ENCODE measurements at places on chromosomes 16 and 17. TPM values are rescaled to one million over a fixed set of nuclear protein-coding genes. Genes with fewer than 3 reads are reported as not detected.

- no peak overlapping the region for H3K27ac ChIP-seq
- H3K4me1 ChIP-seq = no peaks in the 10 kb centered on the region
- no peak overlapping the region for H3K4me3 ChIP-seq
- DNase-seq = peak; percentile 85
These were observed 9.9 kb upstream of the RAP1GAP2 start for GRCh38 chr17:2786176-2786881.

The KRT9 gene
- total RNA-seq = not detected

DNA sequence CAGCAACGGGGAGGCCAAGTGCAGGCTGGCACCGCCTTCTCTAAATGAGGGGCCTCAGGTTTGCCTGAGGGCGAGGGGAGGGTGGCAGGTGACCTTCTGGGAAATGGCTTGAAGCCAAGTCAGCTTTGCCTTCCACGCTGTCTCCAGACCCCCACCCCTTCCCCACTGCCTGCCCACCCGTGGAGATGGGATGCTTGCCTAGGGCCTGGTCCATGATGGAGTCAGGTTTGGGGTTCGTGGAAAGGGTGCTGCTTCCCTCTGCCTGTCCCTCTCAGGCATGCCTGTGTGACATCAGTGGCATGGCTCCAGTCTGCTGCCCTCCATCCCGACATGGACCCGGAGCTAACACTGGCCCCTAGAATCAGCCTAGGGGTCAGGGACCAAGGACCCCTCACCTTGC, 18.5 kb downstream of the NGFR start:
- no peaks in the 10 kb centered on the region for H3K27me3 ChIP-seq
- H3K27ac ChIP-seq = no peak overlapping the region
- no peak for DNase-seq
- no peaks in the 10 kb centered on the region for H3K36me3 ChIP-seq
- no peak overlapping the region for H3K4me3 ChIP-seq

The CD68 gene
- total RNA-seq = 51.6 TPM

- H3K4me1 ChIP-seq = peaks cover 6% of the 10 kb centered on the region
- H3K27ac ChIP-seq = no peak overlapping the region
- no peaks in the 10 kb centered on the region for H3K36me3 ChIP-seq
- H3K4me3 ChIP-seq = no peak overlapping the region
- no peaks in the 10 kb centered on the region for H3K27me3 ChIP-seq
These were observed 5.3 kb upstream of the ZNF689 start for GRCh38 chr16:30615358-30616091.

The CCT6B gene
- total RNA-seq = 1.5 TPM

The CLEC19A gene
- total RNA-seq = not detected

DNA sequence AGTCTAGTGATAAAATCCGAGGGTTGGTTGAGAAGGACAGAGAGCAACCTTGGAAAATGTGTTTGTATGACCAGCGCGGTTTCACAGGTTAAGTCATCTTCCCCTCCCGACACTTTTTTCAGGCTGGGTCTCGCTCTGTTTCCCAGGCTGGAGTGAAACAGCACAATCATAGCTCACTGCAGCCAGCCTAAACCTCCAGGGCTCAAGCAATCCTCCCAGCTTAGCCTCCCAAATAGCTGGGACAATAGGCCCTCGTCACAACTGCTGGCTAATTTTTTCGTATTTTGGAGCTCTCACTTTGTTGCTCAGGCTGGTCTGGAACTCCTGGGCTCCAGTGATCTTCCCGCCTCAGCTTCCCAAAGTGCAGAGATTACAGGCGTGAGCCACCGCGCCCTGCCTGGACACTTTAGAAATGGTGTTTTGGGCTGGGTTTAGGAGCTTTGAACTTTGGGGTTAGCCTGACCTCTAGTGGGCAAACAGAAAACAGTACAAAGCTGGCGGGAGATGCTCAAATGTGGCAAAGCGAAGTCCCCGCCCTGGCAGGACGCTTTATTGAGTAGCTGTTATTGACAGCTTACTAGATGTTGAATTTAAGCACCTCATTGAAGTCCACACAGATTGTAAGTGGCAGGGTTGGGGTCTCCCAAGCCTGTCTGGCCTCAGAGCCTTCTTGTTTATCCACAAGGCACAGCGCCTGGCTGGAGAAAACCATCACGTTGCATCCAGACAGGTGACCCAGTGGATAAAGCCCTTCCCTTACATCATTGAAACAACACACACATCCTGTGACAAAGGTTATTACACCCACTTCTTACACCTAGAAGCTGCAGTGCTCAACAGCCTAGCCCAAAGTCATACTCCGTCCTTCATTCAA, 34.7 kb upstream of the RBBP6 start:
- H3K27me3 ChIP-seq = no peaks in the 10 kb centered on the region
- H3K4me1 ChIP-seq = no peaks in the 10 kb centered on the region
- DNase-seq = peak; percentile 61
- H3K36me3 ChIP-seq = no peaks in the 10 kb centered on the region
- H3K4me3 ChIP-seq = no peak overlapping the region

GRCh38 chr17:48893646-48894508, 1.3 kb downstream of the ATP5MC1 start:
- H3K27me3 ChIP-seq = no peaks in the 10 kb centered on the region
- H3K27ac ChIP-seq = peak overlapping the region; percentile 97
- no peak for DNase-seq
- H3K4me3 ChIP-seq = peak overlapping the region; percentile 95

The KRTAP1-5 gene
- total RNA-seq = not detected

The TPSB2 gene
- 0.57 TPM for total RNA-seq

The MAF gene
- 0.46 TPM for total RNA-seq

DNA sequence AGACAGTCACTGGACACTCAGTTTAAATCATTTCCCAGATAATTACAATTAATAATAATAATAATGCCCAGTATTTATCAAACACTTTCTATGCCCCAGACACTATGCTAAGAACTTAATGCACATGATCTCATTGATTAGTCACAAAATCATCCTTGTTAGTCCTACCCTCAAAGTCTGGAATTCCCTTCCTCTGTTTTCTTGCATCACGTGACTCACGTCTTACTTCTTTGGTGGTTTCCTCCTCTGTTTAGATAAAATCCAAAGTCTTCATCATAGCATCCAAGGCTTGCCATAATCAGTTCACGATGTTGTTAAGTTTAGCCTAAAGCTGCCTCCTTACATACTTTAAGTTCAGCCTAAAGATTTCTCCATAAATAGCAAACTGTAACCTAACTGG, 471.9 kb downstream of the PMP22 start:
- no peak overlapping the region for H3K4me3 ChIP-seq
- DNase-seq = no peak
- no peak overlapping the region for H3K27ac ChIP-seq

DNA sequence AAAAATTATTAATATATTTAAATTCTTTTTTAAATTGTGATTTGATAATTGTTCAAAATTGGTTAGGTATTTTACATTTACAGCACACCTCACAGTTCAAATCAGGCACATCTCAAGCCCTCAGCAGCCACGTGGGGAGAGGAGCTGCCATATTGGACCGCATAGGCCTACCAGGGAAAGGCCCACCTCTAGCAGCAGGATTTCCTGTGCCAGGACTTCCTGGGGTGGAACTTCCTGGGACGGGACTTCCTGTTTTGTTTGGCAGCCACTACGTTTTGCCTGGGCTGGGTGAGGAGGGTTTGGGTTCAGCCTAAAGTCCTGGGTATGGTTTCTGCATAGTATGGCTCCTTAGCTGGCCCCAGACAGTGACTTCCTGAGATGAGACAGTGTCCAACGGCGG, 298.5 kb upstream of the FOXF1 start:
- no peak overlapping the region for H3K27ac ChIP-seq
- DNase-seq = no peak
- H3K4me3 ChIP-seq = no peak overlapping the region
- no peaks in the 10 kb centered on the region for H3K36me3 ChIP-seq

The DNAAF1 gene
- total RNA-seq = not detected

The ATF7IP2 gene
- 25.2 TPM for total RNA-seq

The GFAP gene
- not detected for total RNA-seq

DNA sequence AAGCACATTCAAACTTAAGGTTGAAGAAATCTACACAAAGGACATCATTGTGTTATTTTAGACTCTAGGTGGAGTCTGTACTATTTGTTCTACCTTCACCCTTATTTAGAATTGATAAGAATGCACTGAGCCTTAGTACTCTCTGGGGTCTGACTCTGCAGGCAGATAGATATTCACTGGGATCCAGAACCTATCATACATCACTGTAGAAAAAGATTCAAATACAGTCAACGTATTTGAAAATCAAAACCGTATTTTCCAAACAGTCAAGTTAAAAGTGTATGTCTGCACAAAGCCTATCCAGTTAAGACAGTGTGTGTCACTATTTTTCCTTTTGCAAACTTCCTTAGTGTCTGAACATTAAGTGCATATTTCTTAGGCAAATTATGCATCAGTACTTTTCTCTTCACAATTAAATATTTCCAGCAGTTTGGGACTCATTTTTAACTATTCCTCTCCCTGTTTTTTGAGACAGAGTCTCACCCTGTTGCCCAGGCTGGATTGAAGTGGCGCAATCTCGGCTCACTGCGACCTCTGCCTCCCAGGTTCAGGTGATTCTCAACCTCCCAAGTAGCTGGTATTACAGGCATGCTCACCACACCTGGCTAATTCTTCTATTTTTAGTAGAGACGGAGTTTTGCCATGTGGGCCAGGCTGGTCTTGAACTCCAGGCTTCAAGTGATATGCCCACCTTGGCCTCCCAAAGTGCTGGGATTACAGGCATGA, 22.3 kb downstream of the MOSMO start:
- H3K4me3 ChIP-seq = no peak overlapping the region
- H3K36me3 ChIP-seq = no peaks in the 10 kb centered on the region
- H3K27ac ChIP-seq = no peak overlapping the region
- no peak for DNase-seq
- no peaks in the 10 kb centered on the region for H3K27me3 ChIP-seq
- H3K4me1 ChIP-seq = peaks cover 52% of the 10 kb centered on the region

- DNase-seq = peak; percentile 35
- peaks cover 73% of the 10 kb centered on the region for H3K4me1 ChIP-seq
- H3K27ac ChIP-seq = peak overlapping the region; percentile 87
- H3K4me3 ChIP-seq = no peak overlapping the region
- H3K27me3 ChIP-seq = no peaks in the 10 kb centered on the region
These were observed 18.4 kb downstream of the ADCY9 start for GRCh38 chr16:4097826-4098240.

The TAT gene
- total RNA-seq = 0.49 TPM

- no peak for DNase-seq
- no peaks in the 10 kb centered on the region for H3K27me3 ChIP-seq
- H3K4me1 ChIP-seq = no peaks in the 10 kb centered on the region
- no peaks in the 10 kb centered on the region for H3K36me3 ChIP-seq
- H3K4me3 ChIP-seq = no peak overlapping the region
These were observed 15.8 kb upstream of the CAVIN1 start for GRCh38 chr17:42438600-42439567.

- H3K4me1 ChIP-seq = no peaks in the 10 kb centered on the region
- no peak overlapping the region for H3K27ac ChIP-seq
- no peaks in the 10 kb centered on the region for H3K36me3 ChIP-seq
- H3K27me3 ChIP-seq = no peaks in the 10 kb centered on the region
These were observed 239.0 kb downstream of the SNX29 start for GRCh38 chr16:12215277-12216105.

The MYO15B gene
- total RNA-seq = 26.5 TPM

DNA sequence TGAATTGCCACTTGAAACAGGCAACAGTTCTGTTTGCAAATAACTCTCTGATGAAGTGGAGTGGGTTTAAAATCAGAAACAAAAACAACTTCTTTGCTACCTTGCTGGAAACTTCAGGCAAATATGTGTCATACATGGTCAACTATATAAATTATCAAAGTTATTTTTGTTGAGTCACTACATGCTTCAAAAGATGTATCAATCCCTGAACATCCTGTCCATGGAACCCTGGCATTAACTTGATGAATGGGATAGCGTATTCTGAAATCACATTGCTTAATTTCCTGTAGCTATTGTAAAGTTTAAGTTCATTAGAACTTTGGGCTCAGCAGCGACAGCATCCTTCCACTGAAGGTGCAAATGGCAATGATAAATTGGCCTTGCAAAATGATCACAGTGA, 213.6 kb upstream of the MAF start:
- no peak for DNase-seq
- no peak overlapping the region for H3K27ac ChIP-seq
- H3K4me1 ChIP-seq = no peaks in the 10 kb centered on the region
- H3K27me3 ChIP-seq = no peaks in the 10 kb centered on the region
- no peak overlapping the region for H3K4me3 ChIP-seq
- H3K36me3 ChIP-seq = no peaks in the 10 kb centered on the region

The CORO6 gene
- total RNA-seq = 9.7 TPM

GRCh38 chr16:7031031-7031430, 301.6 kb upstream of the RBFOX1 start:
- H3K27me3 ChIP-seq = no peaks in the 10 kb centered on the region
- no peaks in the 10 kb centered on the region for H3K4me1 ChIP-seq
- no peak overlapping the region for H3K27ac ChIP-seq
- no peak for DNase-seq
- H3K4me3 ChIP-seq = no peak overlapping the region
- H3K36me3 ChIP-seq = no peaks in the 10 kb centered on the region

- H3K27me3 ChIP-seq = no peaks in the 10 kb centered on the region
- DNase-seq = peak; percentile 72
- H3K4me1 ChIP-seq = peaks cover 11% of the 10 kb centered on the region
- H3K27ac ChIP-seq = no peak overlapping the region
- H3K36me3 ChIP-seq = no peaks in the 10 kb centered on the region
- no peak overlapping the region for H3K4me3 ChIP-seq
These were observed 86.0 kb upstream of the LHX1 start for GRCh38 chr17:36851250-36851649.

GRCh38 chr16:5502944-5503343, 405.3 kb upstream of the EEF2KMT start:
- H3K27me3 ChIP-seq = peaks cover 2% of the 10 kb centered on the region
- no peak for DNase-seq
- H3K4me1 ChIP-seq = no peaks in the 10 kb centered on the region
- no peak overlapping the region for H3K4me3 ChIP-seq
- no peaks in the 10 kb centered on the region for H3K36me3 ChIP-seq

DNA sequence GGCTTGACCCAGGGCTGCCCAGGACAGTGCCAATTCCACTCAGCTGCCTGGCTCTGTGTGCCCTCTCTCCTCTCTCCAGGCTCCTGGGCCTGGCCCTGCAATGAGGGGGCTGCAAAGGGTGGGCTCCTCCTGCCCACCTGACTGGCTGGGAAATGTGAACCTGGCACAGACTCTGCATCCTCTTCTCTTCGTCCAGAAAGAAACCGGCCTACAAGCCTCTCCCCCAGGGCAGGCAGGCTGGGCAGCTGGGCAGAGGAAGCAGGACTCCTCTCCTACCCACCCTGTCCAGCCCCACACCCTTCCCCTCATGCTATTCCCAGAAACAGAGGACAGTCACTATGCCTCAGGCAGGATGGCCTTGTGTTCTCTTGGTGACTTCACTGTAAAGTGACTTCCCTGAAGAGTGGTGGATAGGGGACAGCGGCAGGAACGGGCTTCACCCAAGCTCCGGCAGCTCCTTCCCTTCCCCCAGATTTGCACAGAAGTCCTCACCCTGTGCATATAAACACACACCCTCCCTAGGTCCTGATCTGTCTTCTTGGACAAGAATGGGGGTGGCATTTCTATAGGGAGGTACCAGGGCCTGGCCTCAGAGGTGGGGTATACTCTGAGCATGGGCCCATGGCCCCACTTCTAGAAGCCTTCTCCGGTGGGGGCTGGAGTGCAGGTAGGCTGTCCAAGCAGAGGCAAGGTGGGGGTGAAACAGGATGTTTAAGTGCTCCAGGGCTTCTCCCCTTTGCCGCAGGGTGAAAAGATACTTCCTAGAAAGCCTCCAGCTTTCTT, 4.9 kb upstream of the STAT5A start:
- peak overlapping the region; percentile 68 for H3K27ac ChIP-seq
- no peaks in the 10 kb centered on the region for H3K27me3 ChIP-seq
- H3K4me3 ChIP-seq = no peak overlapping the region
- no peak for DNase-seq
- peaks cover 29% of the 10 kb centered on the region for H3K4me1 ChIP-seq

All from Panc1 (cell line).